SJSA1 (cell line): ENCODE measurements at places on chromosomes 2 and 18. TPM values are rescaled to one million over a fixed set of nuclear protein-coding genes. Genes with fewer than 3 reads are reported as not detected.

SLC4A5 gene
- total RNA-seq: 0.08 TPM in 1 of 2 replicates, not detected in the other

SRD5A2 gene
- total RNA-seq: not detected in 2 replicates

DNA sequence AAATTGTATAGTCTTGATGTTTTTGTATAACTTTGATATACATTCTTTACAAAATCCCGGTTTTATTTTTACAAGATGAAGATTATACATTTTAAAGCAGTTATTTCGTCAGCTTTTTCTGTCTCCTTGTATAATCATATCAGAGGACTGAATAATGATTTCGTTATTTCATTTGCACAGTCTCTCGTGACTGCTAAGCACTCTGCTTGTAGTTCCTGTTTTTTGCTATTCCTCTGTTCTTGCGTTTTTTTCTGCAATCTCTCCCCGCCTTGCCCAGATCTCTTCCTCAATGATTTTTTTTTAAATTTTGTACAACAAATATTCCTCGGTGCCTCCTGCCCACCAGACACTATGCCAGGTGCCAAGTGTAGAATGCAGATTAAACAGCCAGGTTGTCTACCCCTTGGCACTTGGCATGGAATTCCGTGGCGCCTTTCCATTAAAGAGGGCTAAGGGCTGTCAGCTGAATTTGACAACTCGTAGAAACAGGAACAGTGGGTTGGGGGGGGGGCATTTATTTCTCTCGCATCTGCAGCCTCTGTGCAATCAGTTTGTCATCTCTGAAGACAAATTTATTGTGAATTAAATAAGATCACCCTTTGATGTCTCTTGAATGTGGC lies 69.6 kb downstream of the KLHL29 start:
- no peak for DNase-seq

COL3A1 gene
- 1,297 and 1,854 TPM in 2 replicates for total RNA-seq

- no peak for DNase-seq
Observed at GRCh38 chr2:127646487-127647241, 711 bp downstream of the GPR17 start.

- no peak for DNase-seq
Observed at GRCh38 chr2:148674063-148675020, 29.8 kb downstream of the EPC2 start.
